Fibroblast of skin of abdomen (primary cell): ENCODE measurements at places on chromosomes 6 and 20.

DNA sequence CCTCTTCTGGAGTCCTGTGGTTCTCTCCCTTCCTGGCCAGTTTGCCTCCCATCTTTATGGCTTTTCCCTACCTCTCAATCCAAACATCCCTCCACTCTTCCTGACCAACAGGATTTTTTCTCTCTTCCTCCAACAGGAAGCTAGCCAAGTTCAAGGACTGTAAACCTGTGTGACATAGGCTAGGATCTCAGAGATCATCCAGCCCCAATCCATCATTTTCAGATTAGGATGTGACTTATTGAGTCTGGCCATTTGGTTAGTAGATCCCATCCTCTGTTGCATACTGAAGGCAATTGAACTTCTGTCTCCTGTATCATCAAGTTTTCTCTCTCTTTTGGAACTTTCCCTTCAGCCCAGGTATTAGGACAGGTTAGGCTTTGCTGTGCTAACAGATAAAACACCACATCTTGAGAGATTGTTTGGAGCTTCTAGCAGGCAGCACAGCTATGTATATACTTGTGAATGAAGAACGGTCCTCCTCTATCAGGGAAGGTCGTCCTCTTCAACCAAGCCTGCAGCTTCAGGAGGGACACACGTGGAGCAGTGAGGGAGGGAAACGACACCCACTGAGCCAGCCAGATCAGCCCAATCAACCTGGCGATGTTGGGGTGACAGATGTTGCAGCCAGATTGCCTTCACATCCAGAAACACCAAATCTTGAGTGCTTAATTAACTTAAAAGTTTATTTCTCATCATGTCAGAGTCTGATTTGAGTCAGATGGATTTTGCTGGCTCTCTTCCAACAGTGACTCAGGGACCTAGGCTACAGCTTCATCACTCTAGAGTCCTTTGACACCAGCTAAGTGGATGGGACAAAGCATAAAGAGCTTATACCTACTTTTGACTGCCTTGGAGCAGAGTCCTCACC is 106.8 kb downstream of the GJA10 start:
- peak; percentile 71 for DNase-seq

DNA sequence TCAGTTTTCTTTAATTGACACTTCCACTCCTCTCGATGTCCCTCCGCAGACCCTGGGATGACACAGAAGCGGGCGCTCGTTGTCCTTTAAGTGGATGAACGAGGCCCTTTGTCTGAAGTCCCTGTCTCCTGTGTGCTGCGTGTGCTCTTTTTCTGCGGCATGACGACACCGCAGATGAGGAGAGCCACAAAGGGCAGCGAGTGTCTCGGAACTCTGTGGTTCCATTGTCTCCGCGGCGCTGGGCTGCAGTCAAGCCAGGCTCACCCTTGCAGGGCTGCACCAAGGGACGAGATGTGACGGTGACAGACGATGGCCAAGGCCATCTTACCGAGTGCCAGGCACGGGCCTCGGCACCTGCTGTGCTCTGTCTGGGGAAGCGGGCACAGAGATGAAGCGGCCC is 10.6 kb downstream of the PRR18 start:
- no peak for DNase-seq

DNA sequence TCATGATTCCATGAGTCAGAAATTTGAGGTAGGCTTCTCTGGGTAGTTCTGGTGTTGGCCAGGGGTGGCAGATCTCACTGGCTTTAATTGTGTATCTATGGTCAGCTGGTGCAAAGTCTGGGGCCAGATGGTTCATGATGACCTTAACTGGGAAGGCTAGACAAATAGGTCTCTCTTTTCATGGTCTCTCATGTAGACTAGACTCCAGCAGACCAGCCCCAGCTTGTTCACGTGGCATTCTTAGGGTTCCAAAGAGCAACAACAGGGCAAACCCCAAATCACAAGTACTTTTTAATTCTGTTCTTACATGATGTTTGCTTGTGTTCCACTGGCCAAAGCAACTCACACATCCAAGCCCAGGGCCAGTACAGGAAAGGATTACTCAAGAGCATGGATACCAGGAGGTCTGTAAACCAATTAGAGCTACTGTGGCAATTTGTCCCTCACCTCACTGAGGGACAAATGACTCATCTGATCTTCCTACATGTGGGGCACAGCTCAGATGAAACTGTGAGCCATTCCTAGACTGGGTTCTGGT is 79.5 kb upstream of the PBOV1 start:
- DNase-seq = no peak

DNA sequence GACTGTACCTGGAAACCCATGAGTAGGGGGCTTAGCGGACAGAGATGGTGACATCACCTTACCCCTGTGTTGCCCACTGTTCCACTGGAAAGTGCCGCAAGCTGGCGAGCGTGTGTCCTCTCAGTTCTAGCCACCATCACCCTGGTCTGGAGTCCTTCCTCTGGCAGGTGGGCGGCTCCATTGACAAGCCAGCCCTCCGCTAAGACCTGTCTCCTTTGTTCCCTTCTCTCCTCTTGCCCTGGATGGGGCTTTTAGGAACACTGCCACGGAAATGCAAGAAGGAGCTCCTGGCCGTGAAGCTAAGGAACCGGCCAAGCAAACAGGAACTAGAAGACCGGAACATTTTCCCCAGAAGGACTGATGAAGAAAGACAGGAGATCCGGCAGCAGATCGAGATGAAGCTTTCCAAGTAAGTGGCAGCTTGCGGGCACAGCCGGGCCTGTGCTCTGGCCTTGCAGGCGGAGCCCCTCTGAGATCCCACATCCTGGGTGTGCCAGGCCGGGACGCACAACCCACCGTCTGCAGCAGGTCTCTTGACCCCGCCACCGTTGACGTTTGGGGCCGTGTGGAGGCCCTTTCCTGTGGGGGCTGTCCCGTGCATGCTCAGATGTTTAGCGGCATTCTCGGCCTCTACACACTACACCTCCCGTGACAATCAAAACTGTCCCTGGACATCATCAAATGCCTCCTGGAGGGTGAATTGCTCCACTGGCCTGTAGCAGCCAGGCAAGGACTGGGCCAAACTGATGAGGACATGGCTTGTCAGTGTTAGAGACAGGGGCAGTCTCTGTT is 127.5 kb downstream of the SYCP2 start:
- no peak for DNase-seq

GRCh38 chr6:168563656-168564055 is 122.7 kb downstream of the SMOC2 start:
- no peak for DNase-seq
